ENCODE measurements at places on chromosomes 12 and 14.

GRCh38 chr14:91032248-91032647 lies 28.2 kb downstream of the RPS6KA5 start:
- no peak for DNase-seq

DNA sequence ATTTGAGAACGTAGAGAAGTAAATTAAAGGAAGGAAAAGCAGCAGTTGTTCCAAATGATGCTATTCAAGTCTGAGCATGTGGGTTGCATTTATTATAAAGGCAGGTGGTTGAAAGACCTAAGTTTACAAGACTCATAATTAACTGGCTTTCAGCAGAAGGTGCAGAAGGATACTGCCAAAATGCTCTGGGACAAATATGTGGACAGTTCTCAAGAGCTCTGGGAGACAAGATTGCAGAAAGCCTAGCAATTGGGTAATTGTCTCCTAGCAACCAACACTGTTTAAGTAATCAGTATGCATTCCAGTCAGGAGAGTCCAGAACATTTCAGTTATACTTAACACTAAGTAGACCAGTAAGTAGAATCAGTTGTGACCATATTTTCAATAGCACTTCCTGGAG lies 131.5 kb downstream of the GPR135 start:
- DNase-seq, result no peak

DNA sequence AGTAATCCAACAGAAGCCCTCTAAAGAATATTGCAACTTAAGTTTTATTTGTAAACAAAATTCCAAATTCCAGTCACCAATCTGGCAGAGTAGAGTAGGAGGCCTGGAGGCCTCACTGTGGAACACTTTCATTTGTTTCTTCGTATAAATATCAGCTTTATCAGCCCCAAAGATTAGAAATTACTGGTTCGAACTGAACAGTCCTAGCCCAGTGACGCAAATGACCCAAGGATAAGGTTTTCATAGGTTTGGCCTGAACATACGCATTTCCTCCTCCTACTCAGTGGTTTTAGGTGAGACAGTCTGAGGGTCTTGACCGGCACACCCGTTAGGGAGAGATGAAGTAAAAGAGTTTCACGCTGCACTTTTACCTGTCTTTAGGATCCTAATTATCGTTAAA lies 1.7 kb downstream of the CDC42BPB start:
- no peak for DNase-seq

DNA sequence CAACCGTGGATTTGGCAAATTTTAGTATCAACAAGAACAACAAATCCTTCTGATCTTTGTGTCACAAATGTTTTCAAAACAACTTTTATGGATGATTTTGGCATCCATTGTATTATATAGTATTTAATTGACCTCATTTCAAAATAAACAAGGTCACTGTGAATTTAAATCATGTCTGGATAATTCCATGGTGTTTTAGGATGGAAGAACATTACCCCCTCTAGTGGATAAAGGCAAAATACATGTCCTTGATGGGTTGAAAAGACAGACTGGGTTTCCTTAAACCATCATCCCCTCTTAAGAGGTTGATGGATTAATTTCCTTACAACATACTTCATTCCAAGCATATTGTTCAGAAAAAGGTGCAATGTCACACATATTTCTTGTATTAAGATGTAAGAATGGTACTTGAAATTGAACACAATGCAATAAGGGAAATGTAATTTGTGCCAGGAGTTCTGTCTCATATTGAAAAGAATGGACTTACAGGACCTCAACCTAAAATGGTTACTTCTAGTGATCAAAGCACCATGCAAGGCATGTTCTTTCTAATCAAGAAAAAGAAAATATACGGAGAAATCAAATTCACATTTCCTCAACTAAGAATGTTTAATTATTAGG lies 352.0 kb downstream of the BCAT1 start:
- no peak for DNase-seq

DNA sequence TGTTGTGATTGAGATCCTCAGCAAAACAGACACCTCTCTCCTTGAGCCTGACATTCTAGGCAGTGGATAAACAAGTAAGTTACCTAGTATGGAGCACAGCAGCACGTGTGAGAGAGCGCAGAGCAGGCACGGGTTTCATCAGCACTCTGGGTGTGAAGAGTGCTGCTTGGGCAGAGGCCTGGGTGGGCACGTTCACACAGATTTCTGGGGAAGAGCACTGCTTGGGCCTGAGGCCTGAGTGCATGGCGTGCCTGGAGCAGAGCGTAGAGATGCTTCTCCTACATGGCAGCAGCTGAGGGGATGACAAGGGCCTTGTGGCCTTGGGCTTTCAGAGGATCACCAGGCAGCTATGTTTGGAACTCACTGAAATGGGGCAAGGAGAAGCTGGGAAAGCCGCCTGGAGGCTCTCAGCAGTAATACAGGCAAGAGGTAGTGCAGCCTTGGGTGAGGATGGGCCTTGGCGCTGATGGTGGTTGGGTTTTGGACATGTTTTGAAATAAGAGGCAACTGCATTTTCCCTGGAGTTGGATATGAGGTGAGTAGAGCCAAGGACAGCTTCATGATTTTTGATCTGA lies 17.6 kb downstream of the CKB start:
- DNase-seq, result no peak

- no peak for DNase-seq
Measured at GRCh38 chr12:79732638-79733037, 41.9 kb upstream of the PAWR start.

DNA sequence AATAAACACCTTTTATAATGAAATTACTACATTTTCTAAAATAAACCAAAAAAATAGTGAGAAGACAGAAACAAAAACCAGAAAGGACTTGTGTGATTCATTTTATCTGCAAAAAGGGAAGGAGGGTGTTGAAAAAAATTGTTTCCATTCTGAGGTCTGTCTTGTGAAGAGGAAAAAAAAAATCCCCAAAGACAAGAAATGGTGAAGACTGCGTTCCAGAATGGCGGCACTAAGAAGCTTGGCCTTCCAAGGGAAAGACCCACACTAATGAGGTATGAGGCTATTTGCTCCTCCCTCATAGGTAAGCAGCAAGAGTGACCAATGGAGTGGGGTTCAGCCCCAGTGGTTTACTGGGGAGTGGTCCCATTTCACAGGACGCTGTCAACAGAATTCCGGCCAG lies 35.0 kb downstream of the GNPTAB start:
- no peak for DNase-seq

DNA sequence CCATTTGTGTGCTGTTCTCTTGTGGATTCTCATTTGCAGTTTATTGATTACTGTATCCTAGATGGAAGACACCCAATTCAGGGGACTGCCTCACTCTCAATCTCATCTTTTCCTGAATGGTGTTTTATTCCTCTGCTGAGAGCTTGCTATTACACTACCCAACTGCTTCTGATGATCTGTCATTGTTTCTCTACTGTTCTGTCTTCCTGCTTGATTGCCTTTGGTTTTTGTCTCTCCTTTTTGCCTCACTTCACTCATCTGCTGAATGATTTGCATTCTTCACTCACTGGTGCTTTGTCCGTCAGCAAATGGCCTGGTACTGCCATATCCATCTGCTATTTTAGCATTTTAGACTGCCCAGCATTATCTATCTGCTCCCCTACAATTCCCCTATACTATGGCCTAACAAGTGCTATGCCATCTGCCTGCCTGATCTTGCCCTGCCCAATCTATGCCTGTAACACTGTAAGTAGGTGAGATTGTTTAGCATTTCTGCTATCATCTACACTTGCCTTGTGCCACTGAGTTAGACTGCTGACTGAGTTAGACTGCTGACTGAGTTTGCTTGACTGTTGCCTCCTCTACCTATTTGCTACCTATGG lies 335.1 kb downstream of the GPHN start:
- DNase-seq, result no peak

DNA sequence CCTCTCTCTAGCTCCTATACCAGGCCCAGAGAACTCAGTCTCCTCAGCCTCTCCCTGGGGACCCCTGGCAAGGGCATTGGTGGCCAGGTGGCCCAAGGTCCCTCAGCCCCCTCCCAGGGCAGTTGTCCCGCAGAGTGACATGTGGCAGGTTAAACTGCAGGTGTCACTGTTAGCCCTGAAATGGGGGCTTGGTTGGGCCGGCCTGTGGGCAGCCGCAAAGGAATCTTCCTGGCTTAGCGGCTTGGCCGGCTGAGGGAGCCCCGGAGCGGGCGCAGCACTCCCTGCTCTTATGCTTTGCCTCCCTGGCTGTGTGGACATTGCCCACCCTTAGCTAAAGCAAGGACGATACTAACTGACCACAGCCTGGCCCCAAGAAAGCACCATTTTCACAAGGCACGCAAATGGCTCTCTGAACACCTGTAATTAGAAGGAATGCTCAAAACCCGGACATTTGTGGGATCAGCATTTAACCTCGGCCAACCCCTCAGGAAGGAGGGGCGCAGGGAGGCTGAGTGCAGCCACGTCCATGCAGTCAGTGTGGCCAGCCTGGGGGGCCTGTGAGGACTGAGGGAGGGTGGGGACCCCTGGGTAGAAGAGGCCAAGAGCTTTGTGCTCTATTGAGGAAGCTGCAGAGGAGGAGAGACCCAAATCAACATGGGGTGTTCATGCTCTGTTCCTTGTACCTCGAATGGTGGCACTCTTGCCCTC lies 82.2 kb downstream of the PAPOLA start:
- DNase-seq, result no peak

- no peak for DNase-seq
Measured at GRCh38 chr12:95557625-95558024, 6.3 kb upstream of the USP44 start.

DNA sequence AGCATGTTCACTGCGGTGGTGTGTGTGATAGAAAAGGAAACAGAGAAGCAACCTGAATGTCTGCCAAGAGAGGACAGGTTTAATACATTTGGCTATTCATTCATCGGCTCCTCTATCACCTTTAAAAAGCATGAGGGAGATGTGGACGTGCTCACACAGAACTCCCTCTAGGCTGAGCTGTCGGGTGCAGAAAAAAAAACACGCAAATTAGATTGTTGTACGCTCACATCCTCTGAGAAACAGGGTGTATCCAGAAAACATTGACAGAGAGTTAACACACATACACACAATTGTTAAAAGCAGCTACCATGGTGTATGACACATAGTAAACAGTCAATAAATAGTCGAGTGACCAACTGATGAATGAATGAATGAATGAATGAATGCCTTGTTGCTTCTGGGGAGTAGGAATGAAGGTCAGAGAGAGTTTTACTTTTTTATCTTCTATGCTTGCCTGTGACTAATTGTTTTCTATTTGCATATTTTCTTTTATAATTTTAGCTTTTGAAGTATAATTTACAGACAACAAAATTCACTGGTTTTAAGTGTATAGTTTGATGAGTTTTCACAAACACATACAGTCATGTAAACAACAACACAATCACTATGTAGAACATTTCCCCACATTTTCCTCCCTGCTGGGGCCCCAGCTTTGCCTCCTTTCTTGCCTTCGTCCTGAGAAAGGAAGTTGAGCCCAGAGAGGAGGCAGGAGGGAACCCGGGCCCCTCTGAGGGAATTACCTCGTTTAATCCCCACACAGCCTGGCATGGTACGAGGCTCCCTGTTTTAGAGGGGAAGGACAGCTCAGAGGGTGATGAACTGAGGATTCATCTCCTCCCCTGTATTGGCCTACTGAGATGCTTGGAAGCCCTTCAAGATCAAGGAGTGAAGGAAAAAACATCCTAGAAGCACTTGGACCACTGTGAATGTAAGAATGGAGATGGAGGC lies 19.7 kb upstream of the FAM222A start:
- no peak for DNase-seq

DNA sequence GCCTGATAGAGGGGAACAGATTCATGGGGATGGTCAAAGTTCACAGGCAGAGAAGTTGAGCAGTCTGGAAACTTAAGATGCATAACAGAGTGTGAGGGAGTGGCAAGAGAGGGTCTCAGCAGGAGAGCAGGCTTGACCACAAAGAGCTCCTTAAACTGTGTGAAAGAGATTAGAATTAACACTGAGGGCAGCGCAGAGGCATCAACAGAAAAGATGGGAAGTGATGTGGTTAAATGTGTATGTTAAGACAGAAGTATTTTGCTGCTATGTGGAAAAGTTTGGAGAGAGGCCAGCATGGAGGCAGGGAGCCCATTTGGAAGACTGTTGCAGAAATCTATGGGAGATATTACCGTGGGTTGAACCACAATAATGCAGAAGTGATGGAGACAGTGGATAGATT lies 122.7 kb upstream of the LMNTD1 start:
- DNase-seq, result no peak

GRCh38 chr12:124678421-124678893 lies 111.0 kb upstream of the NCOR2 start:
- DNase-seq, result no peak

DNA sequence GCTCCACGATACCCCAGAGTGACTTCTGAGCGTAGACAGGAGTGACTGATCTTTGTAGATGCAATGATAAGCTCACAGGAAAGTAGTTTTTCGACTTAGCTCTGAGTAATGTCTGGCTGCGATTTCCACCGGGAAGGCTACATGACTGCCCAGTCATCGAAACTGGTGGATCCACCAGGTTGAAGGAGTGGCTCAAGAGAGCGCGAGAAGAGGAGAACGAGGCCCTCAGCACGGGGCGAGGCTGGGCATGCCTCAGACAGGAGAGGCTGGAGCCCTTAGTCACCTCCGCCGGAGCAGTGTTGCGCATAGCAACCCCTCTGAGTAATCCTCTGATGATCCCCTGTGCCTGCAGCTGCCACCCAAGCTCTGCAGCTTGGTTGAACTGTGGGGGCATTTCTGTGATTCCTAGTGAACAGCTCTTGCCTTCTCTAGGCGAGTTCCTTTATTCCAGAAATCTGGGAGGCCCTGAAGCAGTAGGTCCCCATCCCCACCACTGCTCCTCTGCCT lies 25.6 kb downstream of the ELK3 start:
- no peak for DNase-seq

- DNase-seq, result no peak
Measured at GRCh38 chr14:96914571-96915128, 117.5 kb downstream of the VRK1 start.

- DNase-seq, result no peak
Measured at GRCh38 chr12:88237954-88238353, 95.8 kb downstream of the TMTC3 start.

DNA sequence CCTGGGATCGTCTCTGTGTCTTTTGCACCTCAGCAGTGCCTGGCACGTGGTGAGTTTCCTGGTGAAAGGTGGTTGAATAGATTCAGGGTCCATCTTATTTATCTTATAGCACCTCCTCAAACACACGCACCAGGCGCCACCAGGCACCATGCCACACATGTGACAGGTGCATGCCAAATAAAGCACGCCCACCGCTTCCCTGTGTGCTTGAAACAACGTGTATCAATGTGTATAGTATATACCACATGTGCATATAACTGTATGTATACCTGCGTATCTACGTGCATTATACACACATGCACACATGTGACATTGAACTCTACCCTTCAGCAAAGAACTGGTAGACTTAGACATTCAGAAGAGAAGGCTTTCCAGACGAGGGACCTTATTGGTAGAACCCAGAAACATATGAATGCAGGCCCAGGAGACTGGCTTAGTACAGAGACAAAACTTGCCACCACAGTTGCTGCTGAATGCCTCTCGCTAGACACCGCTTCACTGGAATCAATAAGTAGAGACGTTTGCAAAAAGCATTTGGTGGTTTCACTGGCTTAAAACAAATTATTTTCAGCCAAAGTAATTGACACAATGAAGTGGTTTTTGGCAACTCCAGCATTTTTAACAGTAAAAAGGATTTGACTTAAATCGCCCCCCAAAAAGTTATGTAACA lies 10.0 kb downstream of the EML1 start:
- DNase-seq, result no peak

All from dorsolateral prefrontal cortex (tissue), 122 donors.